ENCODE measurements at places on chromosomes 6 and 20. TPM values are rescaled to one million over a fixed set of nuclear protein-coding genes. Genes with fewer than 3 reads are reported as not detected.

- no peak overlapping the region for H3K4me3 ChIP-seq
- H3K36me3 ChIP-seq = no peaks in the 10 kb centered on the region
- no peak for DNase-seq
- H3K27ac ChIP-seq = no peak overlapping the region
These were observed 4.2 kb upstream of the BPIFB4 start for GRCh38 chr20:33075281-33075680.

DNA sequence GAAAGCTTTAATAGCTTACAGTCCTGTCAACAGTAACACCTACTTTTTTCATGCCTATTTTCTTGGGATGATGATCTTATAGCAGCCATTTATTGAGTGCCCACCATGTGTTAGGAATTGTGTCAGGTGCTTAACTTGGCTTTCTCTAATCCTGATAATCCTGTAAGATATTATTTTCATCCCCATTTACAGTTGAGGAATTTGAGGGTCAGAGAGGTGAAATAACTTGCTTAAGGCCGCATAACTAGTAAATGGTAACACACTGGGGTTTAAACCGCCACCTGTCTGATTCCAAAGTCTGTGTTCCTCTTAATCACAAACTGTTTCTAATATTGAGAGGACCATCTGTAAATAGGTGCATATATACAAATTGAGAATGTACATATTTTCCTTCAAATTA is 55.5 kb downstream of the NCOA3 start:
- H3K27me3 ChIP-seq = no peaks in the 10 kb centered on the region
- H3K4me1 ChIP-seq = peaks cover 56% of the 10 kb centered on the region
- DNase-seq = no peak
- no peak overlapping the region for H3K4me3 ChIP-seq

- peaks cover 17% of the 10 kb centered on the region for H3K4me1 ChIP-seq
- no peak for DNase-seq
- peaks cover 35% of the 10 kb centered on the region for H3K27me3 ChIP-seq
- no peak overlapping the region for H3K27ac ChIP-seq
- no peaks in the 10 kb centered on the region for H3K36me3 ChIP-seq
These were observed 507 bp upstream of the VGLL2 start for GRCh38 chr6:117264692-117265409.

DNA sequence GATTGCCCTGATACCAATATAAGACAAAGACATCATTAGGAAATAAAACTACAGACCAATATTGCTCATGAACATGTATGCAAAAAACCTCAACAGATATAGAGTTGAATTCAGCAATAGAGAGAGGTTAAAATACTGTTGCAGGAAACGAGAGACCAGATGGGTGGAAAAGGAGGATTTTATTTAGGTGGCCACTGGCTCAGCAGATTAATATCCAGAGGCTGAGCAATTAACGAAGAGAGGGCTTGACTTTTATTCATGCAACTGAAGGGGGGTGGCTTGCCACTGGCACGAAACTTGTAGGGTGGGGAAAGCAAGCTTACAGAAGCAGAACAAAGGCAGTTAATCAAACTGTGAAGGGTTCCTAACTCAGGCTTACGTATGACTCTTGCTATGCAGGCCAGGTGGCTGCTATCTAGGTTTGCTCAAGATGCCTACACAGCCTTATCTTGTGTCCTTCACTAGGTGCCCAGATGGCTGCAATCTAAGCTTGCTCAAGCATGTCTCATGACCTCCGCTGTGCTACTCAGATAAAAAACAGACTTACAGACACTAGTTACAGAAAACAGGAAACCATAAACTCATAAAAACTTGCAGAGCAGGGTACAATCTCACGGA is 126.4 kb downstream of the MMUT start:
- no peaks in the 10 kb centered on the region for H3K4me1 ChIP-seq
- no peak overlapping the region for H3K4me3 ChIP-seq
- no peak for DNase-seq
- H3K36me3 ChIP-seq = no peaks in the 10 kb centered on the region
- no peaks in the 10 kb centered on the region for H3K27me3 ChIP-seq

- H3K4me1 ChIP-seq = peaks cover 1% of the 10 kb centered on the region
- no peak overlapping the region for H3K27ac ChIP-seq
- H3K36me3 ChIP-seq = no peaks in the 10 kb centered on the region
- H3K4me3 ChIP-seq = no peak overlapping the region
- H3K27me3 ChIP-seq = no peaks in the 10 kb centered on the region
- DNase-seq = no peak
These were observed 72.4 kb downstream of the FGD2 start for GRCh38 chr6:37077905-37078296.

- peaks cover 6% of the 10 kb centered on the region for H3K4me1 ChIP-seq
- H3K27me3 ChIP-seq = no peaks in the 10 kb centered on the region
- no peak overlapping the region for H3K27ac ChIP-seq
These were observed 91.4 kb downstream of the CEBPB start for GRCh38 chr20:50281831-50282591.

DNA sequence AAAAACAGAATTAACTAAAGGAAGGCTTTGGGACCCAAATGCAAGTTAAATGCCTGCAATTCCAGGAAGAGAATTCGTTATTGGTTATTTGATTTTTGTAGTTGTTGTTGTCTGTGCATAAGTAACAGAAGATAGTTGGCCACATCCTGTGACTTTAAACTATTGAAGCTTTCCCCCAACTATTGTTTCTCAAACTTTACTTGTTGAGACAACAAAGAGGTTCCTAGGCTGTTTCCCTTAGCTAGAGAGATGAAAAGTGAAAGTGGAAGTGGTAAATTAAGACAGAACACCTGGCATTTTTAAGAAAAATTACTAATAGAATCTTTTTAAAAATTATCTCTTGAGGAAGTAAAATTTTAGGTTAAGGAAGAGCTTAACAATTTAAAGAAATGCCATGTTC is 525.2 kb downstream of the PKHD1 start:
- H3K36me3 ChIP-seq = no peaks in the 10 kb centered on the region
- H3K27ac ChIP-seq = no peak overlapping the region
- DNase-seq = no peak
- H3K27me3 ChIP-seq = no peaks in the 10 kb centered on the region
- H3K4me1 ChIP-seq = no peaks in the 10 kb centered on the region

- H3K4me3 ChIP-seq = no peak overlapping the region
- H3K27me3 ChIP-seq = no peaks in the 10 kb centered on the region
- no peaks in the 10 kb centered on the region for H3K4me1 ChIP-seq
These were observed 51.9 kb downstream of the PYGB start for GRCh38 chr20:25299806-25300205.

The NRSN1 gene
- not detected for polyA plus RNA-seq

- no peaks in the 10 kb centered on the region for H3K36me3 ChIP-seq
- H3K27ac ChIP-seq = peak overlapping the region; percentile 71
- H3K4me3 ChIP-seq = peak overlapping the region; percentile 71
- H3K4me1 ChIP-seq = peaks cover 14% of the 10 kb centered on the region
- H3K27me3 ChIP-seq = no peaks in the 10 kb centered on the region
These were observed 32.9 kb upstream of the ID1 start for GRCh38 chr20:31572042-31572700.

GRCh38 chr6:15148356-15148946 is 97.4 kb upstream of the JARID2 start:
- H3K4me1 ChIP-seq = no peaks in the 10 kb centered on the region
- no peak for DNase-seq
- no peaks in the 10 kb centered on the region for H3K27me3 ChIP-seq
- no peak overlapping the region for H3K27ac ChIP-seq
- no peaks in the 10 kb centered on the region for H3K36me3 ChIP-seq

DNA sequence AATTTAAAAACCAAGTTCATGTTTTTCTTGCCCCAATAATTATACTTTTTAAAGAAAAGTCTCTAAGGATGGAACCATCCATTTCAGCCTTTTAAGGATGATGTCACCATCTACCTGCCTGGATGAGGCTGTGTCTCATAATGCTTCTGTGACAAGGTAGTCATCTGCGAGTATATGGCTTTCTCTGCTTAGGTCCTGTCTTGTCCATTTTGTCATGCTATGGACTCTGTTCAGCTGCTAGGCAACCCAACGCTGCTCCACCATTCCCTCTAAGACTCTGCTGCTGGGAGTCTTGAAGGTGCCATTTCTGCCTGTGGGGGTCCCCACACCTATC is 459.8 kb upstream of the RUNX2 start:
- no peak for DNase-seq
- no peaks in the 10 kb centered on the region for H3K27me3 ChIP-seq

The CFAP206 gene
- not detected for polyA plus RNA-seq

DNA sequence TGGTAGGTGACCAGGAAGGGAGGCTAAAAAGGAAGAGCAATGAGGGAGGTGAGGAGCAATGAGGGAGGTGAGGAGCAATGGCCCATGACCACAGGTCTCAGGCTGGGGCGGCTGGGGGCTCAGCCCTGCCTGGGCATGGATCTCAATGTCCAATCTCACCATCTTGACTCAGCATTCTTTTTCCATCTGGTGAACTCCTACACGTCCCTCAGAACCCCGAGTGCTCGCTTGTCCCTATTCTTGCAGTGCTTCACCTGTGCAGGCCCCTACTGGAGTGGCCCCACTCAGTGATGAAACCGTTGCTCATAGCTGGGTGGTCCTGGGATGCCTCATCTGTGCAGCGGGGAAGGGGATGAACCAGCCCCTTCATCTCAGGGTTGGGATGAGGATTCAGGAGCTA is 16.9 kb upstream of the RBBP8NL start:
- no peak overlapping the region for H3K4me3 ChIP-seq
- no peaks in the 10 kb centered on the region for H3K27me3 ChIP-seq
- no peaks in the 10 kb centered on the region for H3K4me1 ChIP-seq
- DNase-seq = no peak
- no peak overlapping the region for H3K27ac ChIP-seq

DNA sequence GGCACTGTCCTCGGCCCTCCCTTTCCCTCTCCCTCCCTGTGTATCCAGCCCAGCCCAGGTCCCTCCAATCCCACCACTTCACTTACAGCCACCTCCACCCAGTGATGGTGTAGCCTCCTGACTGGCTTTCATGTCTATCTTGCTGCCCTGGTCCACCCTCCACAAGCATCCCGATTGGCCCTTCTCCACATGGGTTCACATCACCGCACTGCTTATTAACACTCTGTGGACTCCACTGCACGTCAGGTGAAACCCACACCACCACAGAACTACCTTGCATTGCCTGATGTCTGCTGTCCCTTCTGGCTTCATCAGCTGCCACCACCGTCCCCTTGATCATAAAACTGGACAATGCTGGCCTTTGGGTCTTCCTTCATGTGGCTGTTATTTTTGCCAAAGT is 220.4 kb upstream of the ARID1B start:
- H3K4me1 ChIP-seq = no peaks in the 10 kb centered on the region
- no peak overlapping the region for H3K27ac ChIP-seq
- H3K36me3 ChIP-seq = no peaks in the 10 kb centered on the region
- no peak overlapping the region for H3K4me3 ChIP-seq
- no peak for DNase-seq

- peaks cover 5% of the 10 kb centered on the region for H3K36me3 ChIP-seq
- peaks cover 51% of the 10 kb centered on the region for H3K4me1 ChIP-seq
These were observed 21.8 kb downstream of the CASS4 start for GRCh38 chr20:56433880-56434255.

- no peak overlapping the region for H3K27ac ChIP-seq
- DNase-seq = no peak
- no peaks in the 10 kb centered on the region for H3K36me3 ChIP-seq
- no peak overlapping the region for H3K4me3 ChIP-seq
- no peaks in the 10 kb centered on the region for H3K27me3 ChIP-seq
- H3K4me1 ChIP-seq = no peaks in the 10 kb centered on the region
These were observed 243.2 kb downstream of the ANKRD60 start for GRCh38 chr20:57985278-57985677.

Measured in CD4-positive, alpha-beta memory T cell (primary cell).